AG09319 (cell line): ENCODE measurements at places on chromosomes 3 and 15.
A peak's percentile ranks its signal among the peaks of the same experiment; 100 is the strongest.

- DNase-seq: no peak
Measured at GRCh38 chr3:193742628-193743027, 149.6 kb downstream of the OPA1 start.

DNA sequence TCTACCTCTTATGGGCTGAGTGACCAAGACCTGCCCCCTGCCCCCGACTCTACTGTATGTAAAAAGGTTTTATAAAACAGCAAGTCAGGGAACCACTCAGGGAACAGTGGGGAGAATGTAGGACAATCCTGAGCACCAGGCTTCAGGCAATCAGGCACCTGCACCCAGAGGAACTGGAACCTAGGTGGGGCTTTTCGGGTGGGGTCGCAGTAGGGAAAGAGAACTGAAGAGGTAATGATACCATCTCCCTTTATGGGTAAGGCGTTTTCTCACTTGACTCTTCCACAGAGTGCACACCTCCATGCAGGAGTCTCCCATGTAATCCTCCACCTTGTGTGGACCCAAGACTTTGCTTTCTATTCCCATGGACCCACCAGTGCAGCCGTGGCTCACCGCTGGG, 45.8 kb downstream of the MYO1E start:
- DNase-seq: no peak

GRCh38 chr3:182911782-182912111, 68.6 kb downstream of the DCUN1D1 start:
- no peak for DNase-seq

- DNase-seq: no peak
Measured at GRCh38 chr3:194043516-194043915, 92.4 kb upstream of the HES1 start.

- DNase-seq: no peak
Measured at GRCh38 chr3:16516695-16517481, 3.4 kb upstream of the RFTN1 start.

DNA sequence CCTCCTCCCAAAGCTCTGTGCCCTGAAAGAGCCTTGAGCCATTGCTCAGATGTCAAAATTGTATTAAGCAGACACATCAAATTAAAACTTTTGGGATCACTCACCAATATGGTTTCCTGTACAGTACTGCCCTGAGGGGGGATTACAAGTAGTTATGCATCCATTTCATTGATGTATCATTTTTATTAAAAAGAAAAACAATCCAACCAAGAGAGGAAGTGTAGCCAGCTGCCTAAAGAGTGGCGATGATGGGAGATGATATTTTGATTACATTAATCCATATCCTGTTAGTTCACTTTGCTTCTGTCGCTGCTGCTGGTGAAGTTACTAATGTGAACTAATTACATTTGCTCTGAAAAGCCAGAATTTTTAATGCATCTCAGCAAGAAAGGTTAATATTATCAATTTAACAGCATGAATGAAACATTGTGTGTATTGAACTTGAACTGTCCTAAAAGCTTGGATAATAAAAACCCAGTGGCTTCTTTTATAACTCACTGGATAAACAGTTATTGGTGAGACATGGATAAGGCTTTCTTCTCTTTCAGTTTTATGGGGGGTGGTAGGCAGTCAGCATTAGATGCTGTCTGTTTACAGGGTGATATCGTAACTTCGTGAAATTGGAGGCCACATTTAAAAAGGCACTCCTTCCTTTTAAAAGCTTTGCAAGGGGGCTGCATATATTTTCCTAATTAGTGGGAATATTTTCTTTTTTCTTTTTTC, 87.7 kb downstream of the IGF1R start:
- DNase-seq: no peak

DNA sequence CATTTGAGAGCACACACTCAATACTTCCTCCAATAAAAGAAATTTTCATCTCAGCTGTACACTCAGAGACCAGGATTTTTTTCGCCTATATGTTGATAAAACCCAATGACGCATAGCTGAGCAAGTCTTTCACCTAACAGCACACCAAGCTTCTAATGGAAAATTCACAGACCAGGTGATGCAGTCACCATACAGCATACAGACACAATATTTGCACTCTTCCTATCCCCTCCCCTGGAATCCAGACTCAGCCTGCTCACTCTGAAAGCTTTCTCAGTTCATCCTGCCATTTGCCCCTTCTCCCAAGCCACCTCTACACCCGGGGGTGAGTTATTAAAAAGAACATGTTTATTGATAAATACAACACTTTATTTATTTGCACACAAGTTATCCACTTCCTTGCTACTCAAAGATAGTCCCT, 1.7 kb downstream of the TBC1D5 start:
- DNase-seq: no peak

DNA sequence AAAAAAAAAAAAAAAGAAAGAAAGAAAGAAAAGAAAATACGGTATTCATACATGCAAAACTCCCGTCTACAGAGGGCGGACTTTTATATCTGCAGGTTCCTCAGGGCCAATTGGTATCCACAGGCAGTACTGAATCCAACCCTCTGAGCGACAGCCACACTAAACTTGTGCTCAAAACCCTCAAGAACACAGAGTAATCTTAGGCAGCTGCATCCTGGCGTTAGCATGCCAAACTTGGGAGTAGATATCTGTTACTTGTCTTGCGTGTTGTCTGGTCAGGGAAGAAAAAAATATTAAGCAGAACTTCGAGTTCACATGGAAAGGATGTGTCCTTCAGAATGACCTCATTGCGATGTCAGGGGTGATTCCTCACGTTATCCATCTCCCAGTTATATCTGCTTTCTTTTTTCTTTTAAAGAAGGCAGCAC, 12.8 kb downstream of the SNAP23 start:
- DNase-seq: no peak

DNA sequence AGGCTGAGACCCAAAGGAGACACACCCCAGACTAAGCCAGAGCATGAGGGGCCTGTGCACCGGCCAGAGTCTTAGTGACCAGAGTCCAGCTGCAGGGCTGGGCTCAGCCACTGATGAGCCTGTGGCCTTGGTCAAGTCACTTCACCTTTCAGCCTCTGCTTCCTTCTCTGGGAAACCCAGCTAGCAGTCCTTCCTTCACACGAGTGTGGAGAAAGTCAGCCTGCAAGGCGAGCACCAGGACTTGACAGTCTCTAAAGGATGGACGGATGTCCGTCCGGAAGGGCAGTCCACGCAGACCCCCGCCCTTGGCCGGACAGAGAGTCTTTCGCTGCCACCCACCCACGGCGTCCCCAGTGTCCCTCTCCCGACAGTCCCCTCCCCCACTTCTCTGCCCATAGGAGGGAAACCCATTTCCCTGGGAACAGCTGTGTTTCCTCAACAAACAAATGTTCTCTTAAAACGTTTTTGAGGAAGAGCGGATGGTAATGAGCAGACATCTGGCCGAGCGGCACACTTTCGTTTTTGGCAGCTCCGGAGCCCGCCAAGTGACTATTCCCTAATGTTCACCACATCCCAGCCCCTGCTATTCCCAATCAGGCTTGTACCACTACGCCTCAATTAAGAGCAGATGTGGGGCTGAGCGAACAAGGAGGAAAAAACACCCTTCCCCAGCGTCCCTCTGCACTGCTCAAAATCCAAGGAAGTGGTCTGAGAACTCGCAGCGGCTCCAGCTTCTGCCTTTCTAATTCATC, 129.1 kb upstream of the SMAD3 start:
- peak; percentile 64 for DNase-seq
